ENCODE measurements at places on chromosomes 1 and 21. TPM values are rescaled to one million over a fixed set of nuclear protein-coding genes. Genes with fewer than 3 reads are reported as not detected.

- no peak for DNase-seq
Measured at GRCh38 chr1:224507771-224508523, 73.3 kb upstream of the WDR26 start.

GRCh38 chr1:209769971-209770370 lies 14.1 kb downstream of the TRAF3IP3 start:
- no peak for DNase-seq

Gene SLC6A9
- total RNA-seq = 20.1 TPM

- no peak for DNase-seq
Measured at GRCh38 chr1:235657747-235658526, 8.4 kb upstream of the GNG4 start.

- DNase-seq = no peak
Measured at GRCh38 chr1:173395762-173396161, 81.4 kb upstream of the PRDX6 start.

Gene MAB21L3
- 0.21 TPM for total RNA-seq

Gene MIXL1
- total RNA-seq = 0.67 TPM

GRCh38 chr21:41711416-41712007 lies 55.3 kb downstream of the RIPK4 start:
- no peak for DNase-seq

Gene SLC9C2
- total RNA-seq = not detected

Gene PGLYRP3
- not detected for total RNA-seq
